Stimulated activated CD4-positive, alpha-beta T cell treated with anti-CD3 and anti-CD28 coated beads, TNF-alpha, amount 100 ng/mL, for 24 hours (primary cell): ENCODE measurements at places on chromosomes 13 and 19.
A peak's percentile ranks its signal among the peaks of the same experiment; 100 is the strongest.

GRCh38 chr19:7101498-7102253 lies 32.2 kb downstream of the ZNF557 start:
- no peak for DNase-seq

GRCh38 chr13:23321535-23322241 lies 111.8 kb downstream of the SACS start:
- peak; percentile 3 for DNase-seq

GRCh38 chr13:52955472-52955874 lies 73.1 kb upstream of the OLFM4 start:
- DNase-seq: no peak

DNA sequence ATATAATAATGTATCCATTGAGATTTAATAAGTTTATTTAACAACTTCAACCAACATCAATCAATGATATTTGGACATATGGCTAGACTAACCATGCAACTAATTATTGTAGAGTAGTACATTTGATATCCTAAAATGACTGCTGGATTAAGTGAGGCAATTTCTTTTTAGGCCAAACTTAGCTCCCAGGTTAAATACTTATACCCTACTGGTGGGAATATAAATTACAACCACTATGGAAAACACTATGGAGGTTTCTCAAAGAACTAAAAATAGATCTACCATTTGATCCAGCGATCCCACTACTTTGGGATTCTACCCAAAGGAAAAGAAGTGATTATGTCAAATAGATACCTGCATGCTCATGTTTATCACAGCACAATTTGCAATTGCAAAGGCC lies 345.8 kb downstream of the RBM26 start:
- DNase-seq: no peak

DNA sequence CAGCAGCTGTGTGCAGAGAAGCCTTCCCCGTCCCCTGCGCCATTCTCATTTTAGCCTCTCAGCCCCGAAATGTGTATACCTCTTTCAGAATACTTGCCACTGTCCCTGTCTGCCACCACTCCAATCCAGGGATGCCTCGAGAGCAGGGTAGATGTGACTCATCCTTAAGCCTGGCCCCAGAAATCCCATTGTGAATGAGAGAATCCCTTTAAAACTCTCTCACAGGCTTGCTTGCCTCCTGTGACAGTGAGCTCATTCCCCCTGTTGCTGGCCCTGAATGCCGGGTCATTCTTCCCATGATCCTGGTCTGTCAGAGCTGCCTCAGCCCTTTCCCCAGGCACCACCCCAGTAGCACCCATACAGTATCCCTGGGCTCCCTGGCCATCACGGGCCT lies 9.6 kb downstream of the AP2A1 start:
- no peak for DNase-seq

DNA sequence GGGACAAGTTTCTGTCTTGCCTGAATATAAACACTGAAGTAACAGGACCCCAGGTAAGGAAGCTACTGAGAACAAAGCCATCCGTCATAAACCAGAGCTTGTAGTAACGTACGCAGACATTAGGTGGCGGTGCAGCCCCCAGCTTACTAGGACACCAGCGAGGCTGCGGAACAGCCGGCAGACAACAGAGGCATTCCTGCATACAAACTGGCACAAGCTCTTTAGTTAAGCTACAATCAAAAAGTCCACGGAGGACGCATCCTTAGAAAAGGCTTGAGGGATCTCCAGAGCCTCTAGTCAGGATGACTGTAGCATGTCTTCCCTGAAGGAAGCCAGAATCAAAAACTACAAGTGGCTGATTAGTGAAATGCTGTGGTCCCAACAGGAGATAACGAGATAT lies 26.2 kb downstream of the ZNF160 start:
- no peak for DNase-seq

GRCh38 chr19:50703915-50704796 lies 15.4 kb downstream of the SHANK1 start:
- DNase-seq: no peak

DNA sequence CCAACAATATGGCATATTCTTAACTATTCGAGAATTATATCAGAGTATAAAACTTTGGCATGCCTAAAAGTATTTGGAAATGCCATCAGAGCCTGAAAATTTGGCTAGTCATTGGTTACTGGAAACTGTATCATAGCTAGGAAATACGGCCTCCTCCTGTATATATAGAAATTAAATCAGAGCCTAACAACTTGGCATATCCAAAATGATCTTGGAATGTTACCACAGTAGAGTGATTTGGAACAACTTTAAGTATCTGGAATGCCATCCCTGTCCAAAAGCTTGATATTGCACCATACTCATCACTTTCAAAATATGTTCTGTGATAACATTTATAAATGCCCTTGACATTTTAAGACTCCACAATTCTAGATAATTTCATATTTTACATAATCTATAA lies 335.8 kb downstream of the SLITRK1 start:
- no peak for DNase-seq
